ENCODE measurements at places on chromosomes 1 and 21. TPM values are rescaled to one million over a fixed set of nuclear protein-coding genes. Genes with fewer than 3 reads are reported as not detected.

DNA sequence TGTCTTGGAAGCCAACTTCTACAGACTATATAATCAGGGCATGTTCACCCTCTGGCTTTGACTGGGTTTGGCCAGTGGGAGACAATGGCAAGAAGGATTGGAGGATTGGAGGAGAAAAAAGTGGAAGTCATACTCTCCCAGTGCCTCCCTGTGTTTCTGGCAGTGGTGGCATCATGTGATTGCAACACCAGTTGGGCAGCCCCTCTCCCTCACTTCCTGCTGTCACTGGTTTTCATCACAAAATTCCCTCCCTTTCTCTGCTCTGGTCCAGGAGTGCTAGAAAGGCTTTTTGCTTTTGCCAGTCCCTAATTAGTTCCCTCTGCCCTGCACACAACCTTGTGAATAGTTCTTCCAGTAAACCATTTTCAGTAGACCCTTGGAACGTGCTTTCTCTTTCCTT, 3.7 kb upstream of the QSOX1 start:
- no peak for DNase-seq

RGS8 gene
- polyA plus RNA-seq: not detected

CBS gene
- 79.9 TPM for polyA plus RNA-seq

GRCh38 chr1:32144033-32144432, 35.4 kb upstream of the TXLNA start:
- DNase-seq: no peak

GRCh38 chr1:226882631-226883409, 12.4 kb downstream of the PSEN2 start:
- no peak for DNase-seq

GRCh38 chr1:213982672-213983492, 4.9 kb upstream of the PROX1 start:
- DNase-seq: no peak

- no peak for DNase-seq
These were observed 1.3 kb downstream of the S1PR1 start for GRCh38 chr1:101238031-101238628.

DNA sequence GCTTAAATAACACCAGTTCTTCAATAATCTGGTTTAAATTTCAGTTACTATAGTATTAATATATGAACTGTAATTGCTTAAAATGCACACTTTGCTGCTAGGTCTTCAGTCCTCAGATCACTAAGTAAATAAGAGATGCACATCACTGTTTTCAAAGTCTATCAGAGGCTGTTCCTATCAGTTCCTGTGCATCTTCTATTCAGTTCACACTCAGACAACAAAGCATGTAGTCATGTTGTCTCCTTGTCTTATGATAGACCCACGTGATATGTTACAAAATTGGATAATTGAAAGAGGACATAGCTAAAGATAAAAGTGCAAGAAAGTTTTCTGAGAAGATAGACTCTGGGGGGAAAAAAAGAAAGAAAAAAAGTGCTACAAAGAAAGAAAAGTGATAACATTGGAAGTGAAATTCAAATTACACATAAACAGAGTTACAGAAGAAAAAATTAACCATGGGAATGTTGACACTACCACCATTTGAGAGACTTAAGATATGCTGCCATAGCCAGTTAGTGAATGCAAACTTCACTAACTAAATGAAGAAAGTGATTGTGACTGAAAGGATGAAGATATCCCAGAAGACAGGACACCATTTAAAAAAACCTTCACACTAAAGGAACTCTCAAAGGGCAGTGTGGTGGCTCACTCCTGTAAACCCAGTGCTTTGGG, 33.9 kb upstream of the TSNAX start:
- DNase-seq: no peak

- no peak for DNase-seq
These were observed 124.8 kb downstream of the TMEM53 start for GRCh38 chr1:44549510-44549909.
